MM.1S (cell line): ENCODE measurements at places on chromosomes 7 and 10.

- peaks cover 3% of the 10 kb centered on the region; the same call in 1 of the 2 replicates for H3K4me1 ChIP-seq
- no peak overlapping the region for H3K4me3 ChIP-seq
- no peaks in the 10 kb centered on the region for H3K27me3 ChIP-seq
- DNase-seq = no peak
- H3K36me3 ChIP-seq = no peaks in the 10 kb centered on the region
These were observed 193.4 kb upstream of the PRSS58 start for GRCh38 chr7:142451296-142451695.

DNA sequence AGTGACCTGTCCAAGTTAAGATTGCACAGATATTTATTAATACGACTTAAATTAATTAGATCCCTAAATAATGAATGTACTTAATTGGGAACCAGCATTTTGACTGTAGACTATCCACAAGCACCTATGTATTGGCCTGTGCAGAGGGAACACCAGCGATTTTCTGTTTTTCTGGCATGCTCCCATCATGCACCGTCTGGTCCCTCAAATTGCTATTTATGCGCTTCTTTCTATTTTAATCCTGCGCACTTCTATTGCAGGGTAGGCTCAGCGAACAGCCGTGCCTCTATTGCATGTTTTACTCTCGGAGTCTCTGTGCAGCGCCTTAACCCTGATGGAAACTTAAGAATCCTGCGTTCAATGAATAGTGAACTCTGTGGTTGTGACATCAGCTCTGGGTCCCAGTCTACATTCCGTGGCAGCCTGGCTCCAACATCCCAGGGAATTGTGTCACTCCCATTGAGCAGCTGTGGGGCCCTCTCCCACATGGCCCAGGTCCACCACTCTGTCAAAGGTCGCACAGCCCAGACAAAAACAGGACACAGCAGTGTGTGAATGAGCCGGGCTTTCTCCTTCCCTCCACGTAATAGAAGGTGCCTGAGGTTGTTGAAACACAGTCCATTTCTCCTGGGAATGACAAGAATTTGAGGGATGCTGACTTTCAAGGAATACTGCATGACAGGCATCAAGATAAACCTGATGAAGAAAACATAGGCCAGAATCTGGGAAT lies 239.7 kb upstream of the KLF6 start:
- H3K4me1 ChIP-seq = no peaks in the 10 kb centered on the region
- no peak overlapping the region for H3K27ac ChIP-seq
- H3K27me3 ChIP-seq = no peaks in the 10 kb centered on the region
- H3K4me3 ChIP-seq = no peak overlapping the region

DNA sequence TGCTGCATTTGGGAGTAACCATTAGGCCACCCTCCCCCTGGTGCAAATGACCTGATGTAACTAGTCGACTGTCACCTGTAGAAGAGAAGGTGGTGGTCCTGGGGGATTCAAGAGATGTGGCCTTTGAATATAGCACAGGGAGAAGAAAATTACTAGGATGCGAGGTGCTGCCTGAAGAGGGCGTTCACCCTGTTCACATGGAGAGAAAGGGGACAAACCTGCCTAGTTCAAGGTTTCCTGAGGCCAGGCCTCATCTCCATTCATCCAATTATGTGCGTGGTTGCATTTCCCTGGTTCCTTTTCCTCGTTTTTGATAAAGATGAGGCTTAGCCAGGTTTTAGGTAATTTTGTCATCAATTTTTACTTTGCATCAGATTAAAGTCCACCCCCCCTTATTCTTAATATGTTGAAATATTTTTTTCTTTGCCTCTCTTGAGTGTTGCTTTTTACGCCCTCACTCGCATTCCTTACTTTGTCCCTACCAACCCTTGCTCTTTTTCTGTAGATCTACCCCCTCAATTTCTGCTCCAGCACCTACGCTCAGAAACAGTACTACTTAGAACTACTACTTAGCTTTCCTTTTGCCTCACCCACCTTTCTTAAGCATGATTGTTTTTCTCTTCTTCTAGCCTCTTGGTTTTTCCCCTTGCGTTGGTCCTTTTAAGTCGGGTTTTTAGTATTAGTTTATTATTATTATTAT lies 13.7 kb downstream of the CLCN1 start:
- H3K36me3 ChIP-seq = no peaks in the 10 kb centered on the region
- no peaks in the 10 kb centered on the region for H3K4me1 ChIP-seq
- no peak overlapping the region for H3K4me3 ChIP-seq
- no peak overlapping the region for H3K27ac ChIP-seq
- DNase-seq = no peak
- no peaks in the 10 kb centered on the region for H3K27me3 ChIP-seq

GRCh38 chr7:112014347-112014746 lies 191.9 kb downstream of the DOCK4 start:
- no peak overlapping the region for H3K4me3 ChIP-seq
- DNase-seq = no peak
- no peaks in the 10 kb centered on the region for H3K27me3 ChIP-seq
- H3K4me1 ChIP-seq = no peaks in the 10 kb centered on the region

DNA sequence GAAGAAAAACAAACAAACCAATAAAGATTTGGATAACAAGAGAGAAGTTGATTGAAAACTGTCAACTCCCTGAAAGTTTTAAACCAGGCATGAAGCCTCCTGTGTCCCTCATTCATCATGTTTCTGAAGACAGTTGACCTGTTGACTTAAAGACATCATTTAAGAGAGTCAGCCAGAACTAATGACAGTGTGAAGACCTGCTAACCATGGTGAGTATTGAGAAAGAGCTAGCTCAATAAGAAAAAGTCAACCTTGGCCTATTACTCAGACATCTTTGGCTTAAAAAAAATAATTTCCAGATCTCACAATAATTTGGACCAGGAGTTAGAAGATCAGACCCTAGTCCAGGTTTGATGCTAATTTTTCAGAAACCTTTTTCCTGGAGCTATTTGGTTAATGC lies 45.3 kb upstream of the ANKRD1 start:
- no peak for DNase-seq
- H3K4me3 ChIP-seq = no peak overlapping the region
- no peak overlapping the region for H3K27ac ChIP-seq
- no peaks in the 10 kb centered on the region for H3K36me3 ChIP-seq
- no peaks in the 10 kb centered on the region for H3K27me3 ChIP-seq
